ENCODE measurements at places on chromosomes 2 and 18.

- no peak for DNase-seq
These were observed 517.2 kb upstream of the ACVR2A start for GRCh38 chr2:147327613-147328012.

- DNase-seq: no peak
These were observed 40.1 kb upstream of the NPAS2 start for GRCh38 chr2:100779908-100780202.

- DNase-seq: no peak
These were observed 43.1 kb downstream of the MAP4K4 start for GRCh38 chr2:101740555-101740964.

DNA sequence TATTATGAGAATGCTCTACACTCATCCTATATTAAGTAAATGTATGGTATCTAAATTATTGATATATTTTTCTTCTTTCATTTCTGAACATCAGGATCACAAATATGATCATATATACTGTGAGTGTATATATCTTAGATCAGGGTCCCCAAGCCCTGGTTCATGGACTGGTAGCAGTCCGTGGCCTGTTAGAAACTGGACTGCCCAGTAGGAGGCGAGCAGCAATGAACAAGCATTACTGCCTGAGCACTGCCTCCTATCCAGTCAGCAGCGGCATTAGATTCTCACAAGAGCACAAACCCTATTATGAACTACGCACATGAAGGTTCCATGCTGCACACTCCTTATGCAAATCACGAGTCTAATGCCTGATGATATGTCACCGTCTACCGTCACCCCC lies 1247.1 kb upstream of the NXPH2 start:
- no peak for DNase-seq

- no peak for DNase-seq
These were observed 438.2 kb downstream of the TSN start for GRCh38 chr2:122193622-122194021.

- DNase-seq: no peak
These were observed 1375.4 kb upstream of the CELF4 start for GRCh38 chr18:38940863-38941531.

DNA sequence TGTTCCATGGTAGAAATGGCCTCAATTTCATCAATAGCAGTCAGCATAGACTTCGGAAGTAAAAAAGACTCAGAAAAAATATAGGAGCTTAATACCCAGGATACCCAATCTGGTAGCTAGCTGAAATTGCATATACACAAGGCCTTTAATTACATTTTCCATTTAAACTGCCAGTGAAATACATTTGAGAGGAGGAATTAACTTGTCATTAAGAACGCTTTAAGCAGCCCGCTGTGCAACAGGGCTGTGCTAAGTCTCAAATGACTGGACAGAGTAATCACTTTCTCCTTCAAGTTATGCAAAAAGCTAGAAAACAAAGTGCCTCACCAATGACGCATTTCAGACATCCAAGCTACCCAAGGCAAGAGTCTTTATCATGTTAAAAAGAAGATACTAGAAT lies 558.8 kb downstream of the MBD2 start:
- DNase-seq: no peak

- DNase-seq: no peak
These were observed 18.1 kb downstream of the ABCB11 start for GRCh38 chr2:169012812-169013627.

GRCh38 chr18:61368001-61368400 lies 34.8 kb downstream of the CDH20 start:
- DNase-seq: no peak

- DNase-seq: no peak
These were observed 51.8 kb downstream of the PSD4 start for GRCh38 chr2:113225263-113226259.

- no peak for DNase-seq
These were observed 25.8 kb downstream of the GPR55 start for GRCh38 chr2:230899287-230899686.

DNA sequence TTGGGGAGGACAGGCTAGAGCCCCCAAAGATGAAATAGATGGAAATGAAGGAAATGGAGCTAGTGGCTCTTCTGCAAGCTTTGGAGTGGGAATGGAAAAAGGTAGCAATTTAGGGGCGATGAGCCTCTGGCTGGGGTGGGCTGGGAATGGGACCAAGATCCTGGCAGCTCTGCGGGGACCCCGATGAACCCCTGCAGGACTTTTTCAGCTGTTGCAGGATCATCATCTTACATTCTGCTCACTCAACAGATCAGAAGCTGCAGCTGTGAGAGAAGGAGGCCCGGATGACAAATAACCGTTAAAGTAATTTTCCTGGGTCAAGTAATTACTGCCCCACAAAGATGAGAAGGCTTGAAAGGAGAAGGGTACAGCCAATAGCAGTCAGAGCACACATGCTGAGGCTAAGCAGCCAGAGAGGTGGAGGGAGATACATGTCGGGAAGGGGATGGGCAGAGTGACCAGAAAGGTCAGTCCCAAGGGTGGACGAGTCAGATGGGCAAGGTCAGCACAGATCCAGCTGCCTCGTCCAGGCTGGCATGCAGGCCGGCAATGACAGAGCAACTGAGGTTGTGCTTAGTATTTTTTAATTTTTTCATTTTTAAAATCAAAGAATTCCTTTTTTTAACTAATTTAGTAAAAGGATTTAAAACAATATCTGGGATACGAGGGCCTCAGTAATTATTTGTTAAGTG lies 245.0 kb upstream of the RAB6C start:
- no peak for DNase-seq

GRCh38 chr2:128360711-128361110 lies 42.0 kb upstream of the HS6ST1 start:
- DNase-seq: no peak

DNA sequence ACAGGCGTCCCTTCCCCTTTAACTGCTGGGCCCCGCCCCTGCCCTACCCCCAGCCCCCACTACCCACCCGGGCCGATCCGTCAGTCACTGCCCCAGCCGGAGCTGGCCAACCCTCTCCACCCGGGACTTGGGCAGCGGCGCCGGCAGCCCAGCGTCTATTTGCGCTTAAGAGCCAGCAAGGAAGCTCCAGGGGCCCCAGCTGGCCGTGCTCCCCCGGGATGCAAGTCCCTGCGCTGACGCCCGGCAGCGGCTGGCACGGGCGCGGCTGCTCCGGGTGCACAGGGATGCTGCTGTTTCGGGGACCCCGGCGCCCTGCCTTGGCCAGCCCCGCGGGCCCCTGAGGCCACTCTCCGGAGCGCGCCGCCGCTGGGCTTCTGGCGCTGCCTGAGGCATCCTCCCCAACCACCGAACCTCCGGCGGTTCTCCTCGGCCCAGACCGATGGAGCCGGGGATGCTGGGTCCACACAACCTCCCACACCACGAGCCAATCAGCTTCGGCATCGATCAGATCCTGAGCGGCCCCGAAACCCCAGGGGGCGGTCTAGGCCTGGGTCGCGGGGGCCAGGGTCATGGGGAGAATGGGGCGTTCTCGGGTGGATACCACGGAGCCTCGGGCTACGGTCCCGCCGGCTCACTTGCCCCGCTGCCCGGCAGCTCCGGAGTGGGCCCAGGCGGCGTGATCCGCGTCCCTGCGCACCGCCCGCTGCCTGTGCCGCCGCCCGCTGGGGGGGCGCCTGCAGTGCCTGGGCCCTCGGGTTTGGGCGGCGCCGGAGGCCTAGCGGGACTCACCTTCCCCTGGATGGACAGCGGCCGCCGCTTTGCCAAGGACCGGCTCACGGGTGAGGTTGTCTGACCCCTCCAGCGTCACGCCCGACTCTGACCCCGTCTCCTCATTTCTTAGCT lies at the start of gene TLX2:
Gene TLX2 (plus strand): TSS at position 83 of the 903 bp plus-strand sequence. CDS start 357 bp downstream, at position 440.
- no peak for DNase-seq

DNA sequence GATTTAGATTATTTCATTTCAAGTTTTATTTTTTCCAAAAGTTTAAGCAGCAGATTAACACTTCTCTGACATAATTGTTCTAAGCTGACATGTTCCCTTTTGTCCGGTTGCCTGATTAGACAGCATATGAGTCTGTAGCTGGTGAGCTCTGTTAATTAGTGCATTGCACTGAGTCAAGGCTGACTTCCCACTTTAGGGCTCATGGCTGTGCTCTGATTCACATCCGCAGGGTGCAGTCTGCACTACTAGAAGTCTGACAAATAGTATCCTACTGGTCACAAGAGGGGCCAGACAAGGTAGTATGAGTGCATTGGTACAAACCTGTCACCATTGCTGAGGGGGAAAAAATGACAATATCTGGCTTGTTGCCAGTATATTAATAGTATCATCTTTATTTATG lies 443.9 kb upstream of the ZNF804A start:
- DNase-seq: no peak

- DNase-seq: no peak
These were observed 11.9 kb downstream of the GAL3ST2 start for GRCh38 chr2:241788572-241788971.

- DNase-seq: no peak
These were observed 311.2 kb upstream of the HDAC4 start for GRCh38 chr2:239711911-239712570.

All from Jurkat, Clone E6-1 (cell line).